Astrocyte of the spinal cord (primary cell): ENCODE measurements at places on chromosomes 2 and 18.

- DNase-seq = no peak
Observed at GRCh38 chr2:177667626-177668025, 275.1 kb downstream of the AGPS start.

DNA sequence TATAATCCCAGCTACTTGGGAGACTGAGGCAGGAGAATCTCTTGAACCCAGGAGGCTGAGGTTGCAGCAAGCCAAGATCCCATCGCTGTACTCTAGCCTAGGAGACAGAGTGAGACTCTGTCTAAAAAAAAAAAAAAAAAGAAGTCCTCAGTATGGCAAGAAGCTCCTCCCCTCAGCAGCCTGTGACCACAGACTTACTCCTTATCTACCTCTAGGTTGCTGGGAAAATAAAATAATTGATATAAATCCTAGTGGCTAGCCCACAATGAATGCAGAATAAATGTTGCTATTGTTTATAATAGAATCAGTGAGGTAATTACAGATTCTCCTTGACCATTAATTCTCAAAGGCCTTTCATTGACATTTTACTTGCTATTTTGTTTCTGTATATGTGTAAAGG lies 70.6 kb downstream of the IRS1 start:
- DNase-seq = peak; percentile 37

DNA sequence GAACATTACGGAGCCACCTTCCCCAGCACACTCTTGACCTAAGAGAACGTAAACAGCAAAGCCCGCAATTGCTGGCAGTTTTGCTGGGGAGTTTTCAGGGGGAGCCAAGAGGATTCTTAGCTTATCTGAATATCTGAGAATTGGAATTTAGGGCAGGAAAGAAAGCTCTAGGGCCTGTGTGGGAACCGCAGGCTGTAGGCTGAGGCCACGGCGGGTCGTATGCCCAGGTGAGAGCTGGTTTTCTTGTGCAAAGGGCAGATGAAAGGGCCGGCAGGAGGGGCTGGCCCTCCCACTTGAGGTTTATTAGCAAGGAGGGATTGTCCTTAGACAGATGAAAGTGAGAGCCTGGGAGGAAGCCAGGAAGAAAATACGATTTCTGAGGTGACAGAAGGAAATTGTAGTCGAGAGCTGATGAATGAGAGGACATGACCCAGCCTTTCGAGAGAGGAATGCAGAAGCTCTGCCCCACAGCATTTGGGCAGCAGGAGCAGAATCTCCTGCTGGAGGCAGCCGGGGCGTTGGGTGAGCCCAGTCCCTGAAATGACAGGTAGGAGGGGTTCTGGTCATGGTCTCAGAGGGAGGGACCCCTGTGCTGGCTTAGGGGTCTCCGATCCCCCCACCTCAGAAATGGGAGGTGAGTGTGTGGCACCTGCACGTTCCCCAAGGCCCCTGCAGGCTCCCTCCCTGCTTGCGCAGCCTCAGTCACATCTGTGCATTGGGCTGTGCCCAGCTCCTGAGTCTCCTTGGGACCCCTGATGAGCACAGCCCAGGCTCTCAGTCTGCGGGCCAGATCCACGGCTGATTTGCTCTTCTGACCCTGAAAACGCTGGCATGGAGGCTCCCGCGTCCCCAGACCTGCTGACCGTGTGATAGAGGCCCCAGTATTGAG lies 61.1 kb downstream of the CABLES1 start:
- no peak for DNase-seq

DNA sequence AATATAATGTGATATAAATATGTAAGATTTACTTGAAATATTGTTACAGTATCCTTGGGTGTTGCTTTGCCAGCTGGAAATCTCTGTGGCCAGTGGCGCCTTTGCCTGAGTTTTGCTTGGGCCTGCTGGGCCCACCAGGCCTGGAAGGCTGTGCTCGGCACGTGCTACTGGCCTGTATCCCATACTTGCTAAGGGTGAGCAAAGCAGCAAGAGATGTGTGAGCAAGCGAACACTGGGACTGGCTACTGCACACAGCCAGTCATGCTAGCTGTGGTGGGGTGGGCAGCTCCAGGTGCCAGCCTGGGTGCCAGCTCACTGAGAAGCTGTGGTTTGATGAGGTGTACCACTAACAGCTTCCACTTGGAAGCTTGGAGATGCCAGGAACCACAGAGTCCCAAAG lies 299.1 kb upstream of the GALNT5 start:
- no peak for DNase-seq

DNA sequence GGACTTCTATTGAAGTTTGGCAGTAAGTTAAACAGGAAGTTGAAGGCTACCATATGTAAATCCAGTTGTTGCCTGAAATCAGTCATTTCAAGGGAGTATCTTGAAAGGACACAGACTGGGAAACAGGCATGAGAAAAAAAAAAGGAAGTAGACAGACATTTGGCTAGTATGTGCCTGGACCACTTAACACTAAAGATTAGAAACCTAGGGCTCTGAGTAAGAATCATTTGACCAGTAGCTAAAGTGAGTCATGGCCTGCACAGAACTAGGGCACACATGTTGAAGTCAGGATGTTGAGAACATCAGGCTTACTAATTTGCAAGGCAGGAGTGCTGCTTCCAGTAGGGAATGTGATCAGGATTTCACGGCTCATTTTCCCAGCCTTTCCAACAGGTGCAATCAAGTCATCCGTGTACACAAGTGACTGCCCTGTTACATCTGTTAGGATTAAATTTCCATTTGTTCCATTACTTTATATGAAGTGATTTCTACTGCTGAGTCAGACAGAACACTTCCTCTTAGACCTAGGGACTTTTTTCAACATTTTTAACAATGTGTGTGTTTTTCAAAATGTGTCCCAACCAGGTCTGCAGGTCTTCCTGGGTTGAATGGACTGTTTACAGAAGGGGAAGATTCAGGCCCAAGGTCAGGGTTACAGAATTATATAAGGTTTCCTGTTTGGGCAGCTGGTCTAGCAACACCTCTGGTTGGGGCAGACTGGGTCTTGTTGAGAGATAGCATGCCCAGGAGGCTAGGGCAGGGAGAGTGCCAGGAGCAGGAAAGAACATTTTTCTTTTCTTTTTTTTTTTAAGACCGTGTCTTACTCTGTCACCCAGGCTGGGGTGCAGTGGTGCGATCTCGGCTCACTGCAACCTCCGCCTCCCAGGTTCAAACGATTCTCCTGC lies 145.6 kb downstream of the TGIF1 start:
- peak; percentile 95 for DNase-seq

DNA sequence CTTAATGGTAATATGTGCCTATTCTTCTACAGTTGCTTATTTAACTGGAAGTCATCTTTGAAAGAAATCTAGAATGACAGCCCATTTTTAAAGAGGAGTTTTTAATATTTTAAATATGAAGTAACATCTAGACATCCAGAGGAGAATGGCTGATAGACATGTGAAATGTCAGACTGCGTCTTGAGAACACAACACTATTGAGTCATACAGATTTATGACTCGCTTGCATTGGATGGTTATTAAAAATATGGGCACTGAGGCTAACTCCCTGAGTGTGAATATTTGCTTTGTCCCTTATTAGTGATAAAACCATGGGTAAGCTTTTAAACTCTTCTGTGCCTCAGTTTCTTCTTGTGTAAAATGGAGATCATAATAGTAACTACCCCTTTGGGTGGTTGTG lies 22.9 kb downstream of the TDRD15 start:
- DNase-seq = no peak

DNA sequence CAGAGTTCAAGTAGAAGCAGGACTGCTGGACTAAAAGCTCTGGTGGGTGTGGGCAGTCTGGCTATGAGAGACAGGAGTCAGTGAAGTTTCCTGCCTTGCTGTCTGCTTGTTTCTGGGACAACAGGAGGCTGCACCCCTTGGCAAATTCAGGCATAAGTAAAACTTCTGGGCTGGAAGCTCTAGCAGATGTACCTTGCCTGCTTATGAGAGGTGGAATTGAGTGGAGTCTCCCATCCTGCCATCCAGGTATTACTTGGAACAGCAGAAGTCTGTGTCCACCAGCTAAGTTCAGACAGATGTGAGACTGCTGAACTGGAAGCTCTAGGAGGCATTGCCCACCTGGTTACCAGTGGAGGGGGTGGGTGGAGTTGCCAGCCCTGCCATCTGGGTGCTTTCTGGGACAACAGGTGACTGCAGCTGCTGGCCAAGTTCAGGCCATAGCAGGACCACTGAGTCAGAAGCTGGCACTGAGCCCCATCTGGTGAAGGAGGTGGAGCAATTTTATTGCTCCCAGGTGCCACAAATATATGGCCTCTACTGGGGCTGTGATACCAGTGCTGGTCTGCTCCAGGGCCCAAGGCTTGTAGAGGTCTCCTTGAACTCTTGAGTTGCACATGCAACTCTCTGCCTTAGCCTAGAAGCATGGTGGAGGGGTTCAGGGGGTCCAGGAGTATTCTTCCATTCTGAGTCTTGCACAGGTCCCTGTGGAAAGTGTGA lies 199.4 kb upstream of the FN1 start:
- no peak for DNase-seq

DNA sequence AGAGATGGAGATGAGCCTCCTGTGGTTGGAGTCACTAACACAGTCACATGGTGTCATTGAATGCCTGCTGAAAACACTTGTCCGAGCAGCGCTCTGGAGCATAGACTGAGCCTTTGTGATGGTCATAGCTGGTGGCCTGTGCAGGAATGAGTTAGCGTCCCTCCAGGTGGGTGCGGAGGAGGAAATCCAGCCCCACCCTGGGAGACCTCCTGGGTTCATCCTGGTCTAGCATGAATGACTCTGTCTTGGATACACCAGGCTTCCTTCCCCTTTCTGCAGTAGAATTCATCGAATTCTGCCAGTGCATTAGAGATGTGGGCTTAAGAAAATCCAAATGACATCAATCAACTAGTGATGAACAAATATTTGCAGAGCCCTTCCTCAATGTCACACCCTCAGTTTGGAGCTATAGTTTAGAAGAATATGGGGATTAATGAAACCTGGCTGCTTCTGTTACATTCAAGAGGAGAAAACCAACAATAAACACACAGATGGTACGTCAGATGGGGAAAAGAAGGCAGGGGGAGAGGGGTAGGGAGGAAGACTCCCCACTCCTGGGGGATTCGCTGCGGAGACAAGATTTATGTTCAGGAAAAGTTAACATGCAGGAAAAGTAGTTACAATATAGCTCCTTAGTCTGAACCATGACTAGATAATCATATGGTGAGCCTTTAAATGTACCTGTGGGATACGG lies 136.7 kb downstream of the DDX1 start:
- DNase-seq = no peak

DNA sequence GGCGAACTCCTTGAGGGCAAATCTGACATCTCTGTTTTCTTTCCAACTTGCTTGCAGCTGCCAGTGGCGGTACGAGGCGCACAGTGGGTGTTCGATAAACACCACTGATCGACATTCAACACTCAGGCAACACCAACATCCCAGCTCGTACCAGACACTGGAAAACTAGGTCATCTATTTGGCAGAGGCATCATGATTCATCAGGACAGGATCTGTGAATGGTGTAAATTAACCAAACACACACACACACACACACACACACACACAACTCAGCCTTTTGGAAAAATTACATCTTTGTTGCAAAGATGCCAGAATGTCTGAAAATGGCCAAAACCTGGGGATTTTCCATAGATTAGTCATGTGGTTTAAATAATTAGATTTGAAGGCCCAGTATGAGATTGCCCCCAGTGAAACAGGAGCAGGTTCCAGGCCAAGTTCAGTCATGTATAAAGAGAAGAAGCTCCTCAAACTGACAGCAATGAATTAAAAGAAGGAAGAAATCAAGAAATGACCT lies 150.5 kb upstream of the NCKAP5 start:
- peak; percentile 88 for DNase-seq

- peak; percentile 49 for DNase-seq
Observed at GRCh38 chr2:99879481-99879880, 262.9 kb downstream of the AFF3 start.
